Transverse colon (tissue), 4 donors: ENCODE measurements at places on chromosomes 5 and 9. TPM values are rescaled to one million over a fixed set of nuclear protein-coding genes. Genes with fewer than 3 reads are reported as not detected.

GRCh38 chr5:179609834-179610108 is 13.7 kb downstream of the HNRNPH1 start:
- H3K27ac ChIP-seq: peak overlapping the region; percentile 52
- H3K4me3 ChIP-seq: no peak overlapping the region

DNA sequence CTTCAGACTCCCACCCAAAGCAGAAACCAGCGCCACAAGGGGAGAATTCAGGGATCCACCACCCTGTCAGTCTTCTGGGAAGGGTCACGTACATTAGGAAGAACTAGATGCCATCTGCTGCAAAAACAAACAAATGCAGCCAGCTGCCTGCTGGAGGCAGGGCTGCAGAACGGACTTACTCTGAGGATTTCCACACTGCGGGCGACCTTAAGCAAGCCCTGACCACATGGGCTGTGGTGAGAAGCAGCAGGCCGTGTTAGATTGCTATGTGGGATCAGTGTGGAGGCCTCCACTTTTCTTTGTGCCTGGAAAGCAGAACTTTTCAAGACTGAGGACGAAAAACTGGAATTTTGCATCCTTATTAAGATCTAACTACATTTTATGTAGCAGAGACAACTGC is 13.4 kb upstream of the LTC4S start:
- no peaks in the 10 kb centered on the region for H3K4me1 ChIP-seq
- H3K27me3 ChIP-seq: no peaks in the 10 kb centered on the region
- peaks cover 8% of the 10 kb centered on the region for H3K36me3 ChIP-seq
- no peak overlapping the region for H3K27ac ChIP-seq

- H3K36me3 ChIP-seq: no peaks in the 10 kb centered on the region
- no peaks in the 10 kb centered on the region for H3K4me1 ChIP-seq
- no peak overlapping the region for H3K4me3 ChIP-seq
Observed at GRCh38 chr5:23446424-23446823, 61.0 kb upstream of the PRDM9 start.

The MYMK gene
- not detected for total RNA-seq
